Lung (tissue), 17 donors: ENCODE measurements at places on chromosomes 1 and 21.

DNA sequence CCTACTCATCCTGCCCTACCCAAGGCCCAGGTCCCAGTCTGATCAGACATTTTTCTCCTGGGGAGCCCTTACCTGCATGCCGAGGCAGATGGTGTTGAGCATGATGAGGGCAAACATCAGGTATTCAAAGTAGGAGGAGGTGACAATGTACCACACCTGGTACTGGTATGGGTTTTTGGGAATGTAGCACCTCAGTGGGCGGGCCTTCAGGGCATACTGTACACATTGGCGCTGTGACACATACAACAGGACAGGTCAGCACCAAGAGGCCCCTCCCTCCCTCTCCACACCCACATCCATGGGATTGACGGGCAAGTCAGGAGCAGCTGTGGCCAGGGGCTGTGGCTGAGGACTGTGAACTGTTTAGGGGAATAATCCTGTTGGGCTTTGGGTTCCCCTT lies 37.1 kb upstream of the KIF21B start:
- no peak for DNase-seq

GRCh38 chr1:21338573-21339355 lies 48.5 kb upstream of the ECE1 start:
- DNase-seq, result peak; percentile 88

DNA sequence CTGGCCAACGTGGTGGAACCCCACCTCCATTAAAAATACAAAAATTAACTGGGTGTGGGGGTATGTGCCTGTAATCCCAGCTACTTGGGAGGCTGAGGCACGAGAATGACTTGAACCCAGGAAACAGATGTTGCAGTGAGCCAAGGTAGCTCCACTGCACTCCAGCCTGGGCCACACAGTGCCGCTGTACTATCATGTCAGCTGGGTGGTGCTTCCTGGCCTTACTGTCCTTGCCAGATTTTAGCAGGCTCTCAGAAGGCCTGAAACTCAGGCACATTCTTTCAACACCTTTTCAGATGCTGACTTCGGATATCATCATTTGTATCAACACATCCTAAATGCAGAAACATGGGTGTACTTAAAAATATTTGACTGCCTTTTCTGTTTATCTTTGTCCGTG lies 31.6 kb upstream of the NBL1 start:
- DNase-seq, result no peak

GRCh38 chr21:44884097-44884496 lies 10.6 kb upstream of the PTTG1IP start:
- no peak for DNase-seq

DNA sequence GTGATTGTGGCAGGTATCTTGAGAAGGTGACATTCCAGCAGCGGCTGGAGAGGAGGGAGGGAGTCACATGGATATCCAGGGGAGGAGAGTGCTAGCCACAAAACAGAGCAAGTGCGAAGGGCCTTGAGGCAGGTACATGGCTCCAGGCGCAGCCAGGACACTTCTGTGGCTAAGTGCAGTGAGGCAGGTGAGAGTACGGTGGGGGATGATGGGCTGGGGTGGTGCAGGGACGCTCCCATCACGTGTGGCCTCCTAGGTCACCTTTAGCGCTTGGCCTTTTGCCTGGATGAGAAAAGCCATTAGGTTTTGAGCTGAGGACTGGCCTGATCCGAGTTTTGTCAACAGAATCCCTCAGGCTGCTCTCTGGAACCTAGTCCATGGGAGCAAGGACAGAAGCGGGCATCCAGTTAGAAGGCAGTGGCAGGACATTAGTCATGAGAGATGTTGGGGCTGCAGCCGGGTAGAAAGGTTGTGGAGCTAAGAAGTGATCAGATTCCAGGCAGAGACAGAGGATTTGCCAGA lies 31.6 kb downstream of the SMYD2 start:
- DNase-seq, result no peak

DNA sequence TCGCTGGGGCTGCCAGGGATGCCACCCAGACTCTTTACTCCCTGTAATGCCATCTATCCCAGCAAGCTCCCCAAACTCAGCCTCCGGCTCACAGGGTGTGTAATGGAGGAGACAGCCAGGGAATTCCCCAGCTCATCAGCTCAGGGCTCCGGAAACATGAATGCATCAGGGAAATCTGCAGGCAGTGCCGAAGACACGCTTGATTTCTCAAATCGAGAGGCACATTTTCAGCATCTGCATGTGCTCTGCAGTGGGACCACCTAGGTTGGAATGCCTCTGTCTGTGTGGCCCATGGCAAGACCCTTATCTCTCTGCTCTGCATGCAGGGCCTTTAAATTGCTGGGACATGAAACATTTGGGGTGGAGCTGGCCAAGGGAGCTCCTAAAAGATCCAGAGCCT lies 170.1 kb downstream of the TRABD2B start:
- DNase-seq, result peak; percentile 70

- no peak for DNase-seq
These were observed 62.7 kb downstream of the CAPN2 start for GRCh38 chr1:223775054-223775453.

DNA sequence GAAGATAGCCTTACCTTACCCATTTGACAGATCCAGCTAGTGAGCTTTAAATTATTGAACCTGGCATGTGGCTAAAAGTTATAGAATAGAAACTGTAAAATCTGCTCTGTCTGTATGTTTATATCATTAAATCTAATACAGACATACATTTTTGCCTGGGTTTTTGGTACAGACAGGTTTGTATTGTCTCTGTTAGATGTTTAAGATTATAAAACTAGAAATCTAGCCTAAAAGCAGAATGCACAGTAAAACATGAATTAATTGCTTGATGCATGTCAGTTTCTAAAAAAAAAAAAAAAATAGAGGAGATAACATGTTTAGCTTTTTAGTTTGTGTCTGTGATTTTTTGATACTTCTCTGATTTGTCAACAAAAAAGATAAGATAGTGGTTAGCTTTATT lies 477.6 kb upstream of the LRRC7 start:
- DNase-seq, result no peak

GRCh38 chr1:192376374-192376773 lies 59.6 kb downstream of the RGS21 start:
- no peak for DNase-seq

- no peak for DNase-seq
These were observed 69.6 kb downstream of the WLS start for GRCh38 chr1:68162761-68163160.

- no peak for DNase-seq
These were observed 258.4 kb upstream of the DPYD start for GRCh38 chr1:98179151-98179773.

GRCh38 chr1:170114906-170115305 lies 30.9 kb upstream of the NTMT2 start:
- DNase-seq, result peak; percentile 61

- DNase-seq, result no peak
These were observed 151.9 kb downstream of the PGBD5 start for GRCh38 chr1:230274254-230274653.

DNA sequence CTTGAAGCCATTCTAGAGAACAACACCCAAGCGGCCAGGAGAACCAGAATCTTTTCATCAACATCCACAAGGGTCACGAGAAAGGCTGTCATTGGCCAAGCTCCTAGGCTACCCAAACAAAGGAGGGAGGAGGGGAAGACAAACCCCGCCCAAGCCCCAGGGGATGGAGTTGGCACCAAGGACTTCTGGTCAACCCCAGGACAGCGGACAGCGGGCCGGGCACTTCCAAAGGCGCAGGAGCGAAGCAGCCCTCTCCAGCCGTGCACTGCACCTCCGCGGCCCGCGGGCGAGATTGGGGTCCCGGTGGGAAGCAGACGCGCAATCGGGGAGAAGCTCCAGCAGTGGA lies at the start of gene CLIC6:
CLIC6 (plus strand) TSS at position 192 of the 346 bp plus-strand sequence. CDS start 395 bp downstream, outside the sequence.
- DNase-seq, result peak; percentile 32

GRCh38 chr1:78668427-78668826 lies 18.8 kb downstream of the IFI44 start:
- DNase-seq, result no peak

- no peak for DNase-seq
These were observed 1.5 kb upstream of the MCOLN3 start for GRCh38 chr1:85049735-85050166.

DNA sequence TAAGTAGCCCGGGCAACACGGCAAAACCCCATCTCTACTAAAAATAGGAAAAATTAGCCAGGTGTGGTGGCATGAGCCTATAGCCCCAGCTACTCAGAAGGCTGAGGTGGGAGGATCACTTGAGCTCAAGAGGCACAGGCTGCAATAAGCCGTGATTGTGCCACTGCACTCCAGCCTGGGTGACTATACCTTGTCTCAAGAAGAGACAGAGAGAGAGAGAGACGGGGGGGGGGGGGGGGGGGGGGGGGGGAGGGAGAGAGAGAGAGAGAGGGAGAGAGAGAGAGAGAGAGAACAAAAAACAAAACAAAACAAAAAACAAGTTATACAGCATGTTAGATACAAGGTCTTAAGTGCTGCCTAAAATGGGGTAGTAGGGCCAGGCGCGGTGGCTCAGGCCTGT lies 77.8 kb upstream of the ZNF281 start:
- DNase-seq, result peak; percentile 38

DNA sequence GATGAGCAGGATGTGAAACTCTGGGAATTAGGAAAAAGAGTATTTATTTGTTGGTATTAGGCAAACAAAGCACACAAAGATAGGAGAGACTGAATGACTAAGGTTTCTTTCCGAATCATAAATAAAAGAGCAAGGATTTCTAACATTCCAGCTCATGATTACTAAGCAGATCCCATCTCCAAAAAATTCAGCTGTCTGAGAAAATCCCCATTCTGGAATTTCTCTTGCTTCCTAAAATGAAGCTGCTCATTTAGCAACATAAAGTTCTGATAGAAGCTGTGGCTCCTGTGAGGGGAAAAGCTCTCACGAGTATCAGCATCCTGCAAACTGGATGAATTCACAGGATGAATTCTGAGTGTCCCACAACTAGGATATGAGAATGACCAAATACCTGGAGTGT lies 6.7 kb upstream of the SH2D5 start:
- DNase-seq, result no peak

GRCh38 chr1:94382201-94382600 lies 36.0 kb upstream of the ABCD3 start:
- DNase-seq, result peak; percentile 49

DNA sequence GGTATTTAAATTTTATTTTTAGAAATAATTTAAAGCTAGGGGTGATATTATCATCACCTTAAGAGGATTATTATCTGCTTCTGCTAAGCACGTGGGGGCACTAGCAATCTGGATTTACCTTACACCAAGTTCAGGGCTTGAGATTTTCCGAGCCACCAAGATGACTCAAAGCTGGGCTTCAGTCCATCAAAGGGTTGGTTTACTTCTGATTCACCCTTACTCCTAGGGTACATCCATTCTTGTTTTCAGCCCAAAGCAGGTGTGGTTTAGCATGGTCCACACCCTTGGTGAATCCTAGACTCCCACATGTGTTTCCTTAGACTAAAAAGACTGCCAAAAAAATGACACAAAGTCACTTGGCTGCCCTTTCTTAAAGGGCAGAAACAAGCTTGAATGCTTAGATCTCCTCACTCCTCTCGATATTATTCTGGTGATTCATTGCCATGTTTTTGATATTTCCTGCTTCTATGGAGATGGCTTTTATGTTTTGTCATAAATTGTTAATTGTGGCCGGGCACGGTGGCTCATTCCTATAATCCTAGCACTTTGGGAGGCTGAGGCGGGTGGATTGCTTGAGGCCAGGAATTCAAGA lies 9.8 kb upstream of the PRSS38 start:
- no peak for DNase-seq

GRCh38 chr1:26212726-26213125 lies 21.3 kb upstream of the CEP85 start:
- DNase-seq, result no peak

DNA sequence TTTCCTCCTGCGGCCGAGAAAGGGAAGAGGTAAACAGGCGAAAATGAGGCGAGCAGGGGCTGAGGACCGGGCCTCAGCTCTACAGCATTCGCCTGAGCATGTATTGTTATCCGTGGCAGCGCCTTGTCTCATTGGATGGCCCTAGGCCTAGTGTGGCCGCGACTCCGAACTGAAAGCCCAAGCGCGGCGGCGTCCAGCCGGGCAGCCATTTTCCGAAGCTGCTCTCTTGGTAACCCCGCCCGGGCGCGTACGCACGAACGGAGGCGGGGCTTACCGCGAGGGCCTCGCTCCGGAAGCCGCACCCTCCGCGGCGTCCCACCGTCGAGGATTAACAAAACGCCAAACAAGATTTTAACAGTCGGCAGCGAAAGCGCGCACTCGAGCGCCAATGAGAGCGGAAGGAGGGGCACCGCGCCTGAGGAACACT lies 797 bp upstream of the USP1 start:
- peak; percentile 100 for DNase-seq

GRCh38 chr1:31417148-31417547 lies 4.1 kb downstream of the SERINC2 start:
- no peak for DNase-seq

DNA sequence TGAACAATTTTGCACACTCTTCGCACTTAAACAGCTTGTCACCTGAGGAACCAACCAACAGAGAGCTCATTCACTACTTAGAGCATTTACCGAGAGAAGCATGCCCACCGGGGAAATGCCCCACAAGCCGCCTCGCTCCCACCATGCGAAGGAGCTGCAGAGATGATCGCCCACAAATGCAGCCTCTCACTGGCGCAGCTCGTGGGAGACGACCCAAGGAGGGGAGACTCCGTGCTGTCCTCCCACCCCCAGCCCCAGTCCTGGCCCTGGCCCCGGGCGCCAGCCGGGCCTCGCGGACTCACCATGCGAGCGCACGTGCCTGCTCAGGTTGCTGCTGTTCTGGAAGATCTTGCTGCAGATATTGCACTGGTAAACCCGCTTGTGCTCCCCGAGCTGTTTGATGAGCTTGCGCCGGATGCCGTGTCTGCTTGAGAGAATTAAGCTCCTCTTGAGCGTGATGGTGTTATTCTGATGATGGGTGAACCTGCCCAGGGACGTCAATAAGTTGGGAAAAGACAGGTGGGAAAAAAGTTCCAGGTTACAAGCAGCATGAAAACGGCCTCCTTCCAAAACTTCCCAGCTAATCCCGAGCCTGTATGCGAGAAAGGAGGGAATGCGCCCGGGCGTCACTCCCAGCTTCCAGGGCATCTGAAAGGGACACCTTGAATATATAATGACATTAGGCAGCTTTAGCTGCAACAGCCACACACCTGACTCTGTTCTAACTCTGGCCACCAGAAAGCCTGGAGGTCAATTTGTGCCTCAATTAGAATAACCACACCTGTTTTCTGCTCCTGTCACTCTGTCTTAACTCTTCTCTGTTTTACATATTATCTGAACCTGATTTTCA lies 42.8 kb downstream of the PRDM15 start:
- no peak for DNase-seq

GRCh38 chr1:244113532-244114320 lies 62.6 kb downstream of the ZBTB18 start:
- no peak for DNase-seq

DNA sequence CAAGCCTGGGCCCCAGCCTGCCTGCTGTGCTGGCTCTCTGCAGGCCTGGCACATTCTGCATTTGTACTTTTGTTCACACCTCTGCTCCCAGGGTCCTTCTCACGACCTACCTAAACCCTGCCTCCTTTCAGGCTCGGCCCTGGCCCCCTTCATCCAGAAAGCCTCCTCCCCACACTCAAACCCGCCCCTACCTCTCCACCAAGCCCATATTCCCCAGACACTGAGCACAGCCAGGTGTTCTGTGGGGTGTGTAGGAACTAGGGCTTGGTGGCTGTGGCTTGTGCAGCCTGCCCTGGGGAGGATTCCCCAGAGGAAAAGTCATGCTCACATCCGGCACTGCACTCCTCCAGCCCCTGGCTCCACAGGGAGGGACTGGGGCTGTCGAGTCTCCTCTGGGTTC lies 8.2 kb upstream of the MIXL1 start:
- DNase-seq, result no peak
